Esophagus squamous epithelium (tissue), 5 donors: ENCODE measurements at places on chromosomes 2 and 18.

- no peak overlapping the region for H3K27ac ChIP-seq
- peaks cover 18% of the 10 kb centered on the region for H3K27me3 ChIP-seq
- DNase-seq, result no peak
- H3K36me3 ChIP-seq, result no peaks in the 10 kb centered on the region
- H3K4me3 ChIP-seq, result no peak overlapping the region
Observed at GRCh38 chr2:42072349-42073118, 24.7 kb downstream of the PKDCC start.

DNA sequence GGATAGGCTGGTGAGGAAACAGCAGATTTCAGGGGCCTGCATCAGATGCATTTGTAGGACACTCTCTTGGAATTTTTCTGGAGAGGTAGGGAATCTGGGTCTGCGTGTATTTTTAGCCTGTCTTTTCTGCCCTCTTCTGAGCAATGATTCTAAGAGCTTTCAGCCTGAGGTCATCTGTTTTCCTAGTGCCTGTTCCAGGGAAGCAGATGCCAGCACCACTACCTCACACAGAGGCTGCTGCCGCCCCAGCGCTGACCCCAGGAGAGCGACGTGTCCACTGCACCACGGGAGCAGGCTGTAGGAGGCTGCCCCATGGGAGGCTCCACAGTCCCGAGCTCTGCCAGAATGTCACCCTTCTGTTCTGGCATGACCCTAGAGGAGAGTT is 316.5 kb downstream of the CYP26B1 start:
- H3K36me3 ChIP-seq, result no peaks in the 10 kb centered on the region
- no peak overlapping the region for H3K4me3 ChIP-seq
- no peak for DNase-seq
- peaks cover 22% of the 10 kb centered on the region for H3K4me1 ChIP-seq

DNA sequence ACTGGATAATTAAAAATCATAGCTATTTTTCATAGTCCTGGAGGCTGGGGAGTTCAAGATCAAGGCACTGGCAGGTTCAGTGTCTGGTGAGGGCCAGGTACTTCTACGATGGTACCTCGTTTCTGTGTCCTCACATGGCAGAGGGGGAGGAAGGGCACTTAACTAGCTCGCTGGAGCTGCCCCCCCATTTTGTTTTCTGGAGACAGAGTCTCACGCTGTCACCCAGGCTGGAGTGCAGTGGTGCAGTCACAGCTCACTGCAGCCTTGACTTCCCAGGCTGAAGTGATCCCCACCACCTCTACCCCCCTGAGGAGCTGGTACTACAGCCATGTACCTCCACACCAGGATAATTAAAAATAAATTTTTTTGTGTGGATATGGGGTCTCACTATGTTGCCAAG is 40.3 kb downstream of the ASB1 start:
- no peaks in the 10 kb centered on the region for H3K27me3 ChIP-seq
- no peak overlapping the region for H3K4me3 ChIP-seq
- no peaks in the 10 kb centered on the region for H3K4me1 ChIP-seq
- H3K27ac ChIP-seq, result no peak overlapping the region
- DNase-seq, result no peak

GRCh38 chr2:177264209-177264692 is 276 bp downstream of the NFE2L2 start:
- DNase-seq, result no peak
- H3K4me3 ChIP-seq, result peak overlapping the region; percentile 99
- no peaks in the 10 kb centered on the region for H3K27me3 ChIP-seq
- no peaks in the 10 kb centered on the region for H3K36me3 ChIP-seq
- H3K27ac ChIP-seq, result peak overlapping the region; percentile 98

DNA sequence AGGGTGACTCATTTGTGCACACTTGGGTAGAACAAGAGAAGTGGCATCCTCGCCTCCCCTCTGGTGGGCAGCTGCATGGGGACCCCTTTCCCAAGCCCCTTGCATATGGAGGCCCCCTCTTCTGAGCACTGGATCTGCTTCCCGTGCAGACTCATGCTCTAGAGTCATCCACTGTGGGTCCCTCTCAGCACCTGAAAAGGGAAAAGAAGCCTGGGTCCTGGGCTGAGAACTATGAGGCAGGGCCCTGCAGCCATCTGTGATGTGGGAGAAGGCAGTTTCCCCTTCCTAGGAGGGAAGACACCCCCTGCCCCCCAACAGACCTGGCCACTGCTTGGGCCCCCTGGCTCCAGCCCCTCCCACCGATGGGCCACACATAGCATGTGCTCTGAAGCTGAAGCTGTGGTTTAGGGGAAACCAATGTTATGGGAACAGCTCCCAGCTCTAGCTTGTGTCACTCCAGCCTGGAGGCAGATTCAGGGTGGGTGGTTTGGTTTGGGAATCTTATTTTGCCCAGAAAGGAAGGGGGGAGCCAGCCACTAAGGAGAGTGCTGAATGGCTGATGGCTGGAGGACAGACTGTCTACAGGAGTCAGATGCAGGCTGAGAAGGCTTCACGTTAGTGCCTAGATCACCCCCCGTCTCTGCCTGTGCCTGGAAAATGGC is 172.8 kb downstream of the GLI2 start:
- H3K27me3 ChIP-seq, result no peaks in the 10 kb centered on the region
- H3K27ac ChIP-seq, result no peak overlapping the region
- no peaks in the 10 kb centered on the region for H3K36me3 ChIP-seq
- peaks cover 9% of the 10 kb centered on the region for H3K4me1 ChIP-seq

DNA sequence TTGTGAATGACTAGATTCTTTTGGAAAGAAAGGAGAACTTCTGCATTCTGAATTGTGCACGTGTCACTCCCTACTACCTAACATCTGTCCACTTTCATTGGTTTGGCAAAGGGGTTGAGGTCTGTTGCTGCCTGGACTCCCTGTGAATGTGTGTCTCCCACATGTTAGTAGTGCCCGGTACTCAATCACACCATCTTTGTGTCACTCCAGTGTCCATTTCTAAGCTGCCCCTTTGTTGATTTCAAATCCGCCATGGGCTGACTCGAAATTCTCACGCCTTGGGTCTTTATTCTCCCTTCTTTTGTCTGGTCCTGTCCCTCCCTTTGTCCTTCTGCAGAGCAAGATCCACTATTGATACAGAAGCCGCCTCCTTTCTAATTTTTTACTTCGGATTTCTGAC is 7.5 kb downstream of the DPYSL5 start:
- no peak for DNase-seq
- H3K27me3 ChIP-seq, result peaks cover 2% of the 10 kb centered on the region
- H3K4me3 ChIP-seq, result no peak overlapping the region
- no peaks in the 10 kb centered on the region for H3K36me3 ChIP-seq
- no peak overlapping the region for H3K27ac ChIP-seq

GRCh38 chr18:35086704-35087103 is 45.5 kb downstream of the MAPRE2 start:
- DNase-seq, result no peak
- H3K27me3 ChIP-seq, result no peaks in the 10 kb centered on the region
- H3K4me1 ChIP-seq, result no peaks in the 10 kb centered on the region
- no peak overlapping the region for H3K4me3 ChIP-seq

- no peaks in the 10 kb centered on the region for H3K36me3 ChIP-seq
- no peak overlapping the region for H3K27ac ChIP-seq
- no peak for DNase-seq
- no peak overlapping the region for H3K4me3 ChIP-seq
- no peaks in the 10 kb centered on the region for H3K27me3 ChIP-seq
Observed at GRCh38 chr2:106609780-106610179, 122.6 kb downstream of the CD8B2 start.

GRCh38 chr18:45667056-45667736 is 51.9 kb downstream of the SLC14A2 start:
- peaks cover 11% of the 10 kb centered on the region for H3K4me1 ChIP-seq
- H3K36me3 ChIP-seq, result no peaks in the 10 kb centered on the region
- H3K27ac ChIP-seq, result no peak overlapping the region

DNA sequence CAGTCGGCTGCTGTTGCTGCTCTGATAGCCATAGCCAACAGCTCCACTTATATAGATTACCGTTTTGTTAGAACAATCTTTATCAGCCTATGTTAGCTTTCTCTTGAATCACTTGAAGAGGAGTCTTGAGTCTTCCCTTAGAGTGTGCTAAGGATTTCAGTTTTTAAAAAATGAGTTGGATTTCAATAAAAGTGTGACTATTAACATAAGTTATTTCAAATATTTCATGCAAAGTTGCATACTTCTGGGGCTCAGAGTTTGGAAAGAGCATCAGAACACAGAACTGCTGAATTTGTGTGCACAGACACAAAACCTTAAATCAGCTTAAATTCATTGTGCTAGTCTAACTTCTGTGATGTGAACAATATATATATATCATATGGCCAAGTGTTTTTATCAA is 174.7 kb downstream of the MTX2 start:
- H3K4me1 ChIP-seq, result no peaks in the 10 kb centered on the region
- DNase-seq, result no peak
- H3K36me3 ChIP-seq, result no peaks in the 10 kb centered on the region
- H3K27ac ChIP-seq, result no peak overlapping the region
- H3K27me3 ChIP-seq, result no peaks in the 10 kb centered on the region

GRCh38 chr2:121212661-121213325 is 72.2 kb downstream of the TFCP2L1 start:
- H3K4me1 ChIP-seq, result peaks cover 22% of the 10 kb centered on the region
- H3K27ac ChIP-seq, result no peak overlapping the region
- no peak overlapping the region for H3K4me3 ChIP-seq
- no peak for DNase-seq
- no peaks in the 10 kb centered on the region for H3K36me3 ChIP-seq

- H3K27me3 ChIP-seq, result no peaks in the 10 kb centered on the region
- no peaks in the 10 kb centered on the region for H3K36me3 ChIP-seq
- H3K4me3 ChIP-seq, result no peak overlapping the region
- no peak for DNase-seq
- H3K4me1 ChIP-seq, result no peaks in the 10 kb centered on the region
- no peak overlapping the region for H3K27ac ChIP-seq
Observed at GRCh38 chr18:6714010-6714409, 15.5 kb upstream of the ARHGAP28 start.

DNA sequence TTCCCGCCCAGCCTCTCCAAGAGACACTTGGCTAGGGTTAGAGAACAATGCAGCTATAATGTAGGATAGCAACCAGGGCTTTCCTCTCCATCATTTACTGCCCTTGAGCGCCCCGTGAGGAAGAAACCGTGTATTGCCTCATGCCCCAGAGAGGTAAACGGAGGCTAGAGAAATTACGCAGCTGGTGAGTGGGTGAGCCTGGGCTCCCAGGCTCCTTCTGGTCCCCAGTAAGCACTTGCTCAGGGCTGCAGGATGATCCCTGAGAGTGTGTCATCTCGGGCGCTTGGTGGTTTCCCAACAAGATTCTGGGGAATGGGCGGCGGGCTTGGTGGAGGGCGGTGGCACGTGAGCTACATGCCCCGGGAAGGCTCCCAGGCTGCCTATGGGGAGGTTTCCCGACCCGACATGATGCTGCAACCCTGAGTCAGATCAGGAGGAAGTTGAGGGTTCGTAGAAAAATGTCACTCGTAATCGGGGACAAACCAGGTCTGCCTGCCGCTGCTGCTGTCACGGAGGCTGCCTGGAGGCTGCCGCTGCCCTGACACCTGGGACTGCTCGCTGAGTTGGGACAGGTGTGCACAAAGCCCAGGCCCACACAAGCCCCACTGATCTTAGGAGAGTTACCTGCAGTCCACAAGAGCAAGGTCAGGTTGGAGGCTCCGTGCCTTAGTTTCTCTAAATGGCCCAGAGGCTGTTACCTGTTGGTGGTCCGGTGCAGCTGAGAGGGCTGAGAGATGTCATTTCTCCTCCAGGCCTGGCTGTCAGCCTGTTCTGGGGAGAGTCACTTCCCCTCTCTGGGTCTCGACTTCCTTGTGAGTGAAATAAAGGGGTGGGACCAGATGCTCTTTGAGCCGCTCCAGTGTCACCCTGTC is at the start of gene GPR55:
GPR55 (minus strand) TSS at position 773 of the 872 bp plus-strand sequence. CDS start 14,280 bp downstream, outside the sequence.
- H3K4me1 ChIP-seq, result no peaks in the 10 kb centered on the region
- H3K4me3 ChIP-seq, result peak within 1 kb of the TSS; percentile 10
- H3K27me3 ChIP-seq, result no peaks in the 10 kb centered on the region
- no peaks in the 10 kb centered on the region for H3K36me3 ChIP-seq

GRCh38 chr2:168192839-168193616 is 54.4 kb downstream of the STK39 start:
- no peaks in the 10 kb centered on the region for H3K36me3 ChIP-seq
- no peak for DNase-seq
- H3K27ac ChIP-seq, result no peak overlapping the region
- H3K27me3 ChIP-seq, result no peaks in the 10 kb centered on the region
- no peak overlapping the region for H3K4me3 ChIP-seq

GRCh38 chr2:38116762-38117161 is 40.8 kb upstream of the CYP1B1 start:
- DNase-seq, result no peak
- no peak overlapping the region for H3K27ac ChIP-seq
- H3K36me3 ChIP-seq, result no peaks in the 10 kb centered on the region
- no peak overlapping the region for H3K4me3 ChIP-seq
- peaks cover 7% of the 10 kb centered on the region for H3K27me3 ChIP-seq

GRCh38 chr18:69874058-69874457 is 73.6 kb downstream of the CD226 start:
- no peak for DNase-seq
- H3K27me3 ChIP-seq, result no peaks in the 10 kb centered on the region
- no peak overlapping the region for H3K4me3 ChIP-seq
- no peak overlapping the region for H3K27ac ChIP-seq
- no peaks in the 10 kb centered on the region for H3K36me3 ChIP-seq

GRCh38 chr2:212451786-212452231 is 86.8 kb downstream of the ERBB4 start:
- no peaks in the 10 kb centered on the region for H3K36me3 ChIP-seq
- no peak overlapping the region for H3K27ac ChIP-seq
- H3K27me3 ChIP-seq, result no peaks in the 10 kb centered on the region
- H3K4me1 ChIP-seq, result no peaks in the 10 kb centered on the region
- no peak overlapping the region for H3K4me3 ChIP-seq

GRCh38 chr2:241255542-241256167 is 59.8 kb downstream of the HDLBP start:
- peaks cover 66% of the 10 kb centered on the region for H3K36me3 ChIP-seq
- no peak overlapping the region for H3K27ac ChIP-seq
- DNase-seq, result no peak

DNA sequence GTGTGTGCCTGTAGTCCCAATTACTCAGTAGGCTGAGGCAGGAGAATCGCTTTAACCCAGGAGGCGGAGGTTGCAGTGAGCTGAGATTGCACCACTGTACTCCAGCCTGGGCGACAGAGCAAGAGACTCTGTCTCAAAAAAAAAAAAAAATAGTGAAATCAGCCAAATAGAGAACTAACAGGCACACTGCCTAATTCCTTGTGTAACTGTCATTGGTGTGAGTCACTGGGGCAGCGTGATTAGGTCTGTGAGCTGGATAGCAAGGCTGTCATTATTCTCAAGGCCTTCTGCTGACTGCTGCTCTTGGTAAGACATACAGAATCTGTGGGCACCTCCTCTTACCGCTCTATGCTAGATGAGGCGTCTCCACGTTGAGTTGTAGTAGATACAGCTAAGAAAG is 270.3 kb downstream of the NEDD4L start:
- peak overlapping the region; percentile 76 for H3K27ac ChIP-seq
- H3K36me3 ChIP-seq, result no peaks in the 10 kb centered on the region
- no peaks in the 10 kb centered on the region for H3K27me3 ChIP-seq

- H3K4me1 ChIP-seq, result no peaks in the 10 kb centered on the region
- no peak overlapping the region for H3K27ac ChIP-seq
- no peaks in the 10 kb centered on the region for H3K36me3 ChIP-seq
- H3K4me3 ChIP-seq, result no peak overlapping the region
- DNase-seq, result no peak
Observed at GRCh38 chr2:70645733-70646419, 92.2 kb upstream of the TGFA start.

GRCh38 chr18:58091099-58091611 is 47.1 kb downstream of the NEDD4L start:
- no peaks in the 10 kb centered on the region for H3K36me3 ChIP-seq
- H3K4me1 ChIP-seq, result peaks cover 4% of the 10 kb centered on the region
- peaks cover 3% of the 10 kb centered on the region for H3K27me3 ChIP-seq
- no peak for DNase-seq
- H3K4me3 ChIP-seq, result no peak overlapping the region
